Activated naive CD4-positive, alpha-beta T cell treated with anti-CD3 and anti-CD28 coated beads for 36 hours (primary cell): ENCODE measurements at places on chromosomes 16 and 17.

- no peak for DNase-seq
Observed at GRCh38 chr16:86898386-86898785, 320.0 kb downstream of the FOXL1 start.

DNA sequence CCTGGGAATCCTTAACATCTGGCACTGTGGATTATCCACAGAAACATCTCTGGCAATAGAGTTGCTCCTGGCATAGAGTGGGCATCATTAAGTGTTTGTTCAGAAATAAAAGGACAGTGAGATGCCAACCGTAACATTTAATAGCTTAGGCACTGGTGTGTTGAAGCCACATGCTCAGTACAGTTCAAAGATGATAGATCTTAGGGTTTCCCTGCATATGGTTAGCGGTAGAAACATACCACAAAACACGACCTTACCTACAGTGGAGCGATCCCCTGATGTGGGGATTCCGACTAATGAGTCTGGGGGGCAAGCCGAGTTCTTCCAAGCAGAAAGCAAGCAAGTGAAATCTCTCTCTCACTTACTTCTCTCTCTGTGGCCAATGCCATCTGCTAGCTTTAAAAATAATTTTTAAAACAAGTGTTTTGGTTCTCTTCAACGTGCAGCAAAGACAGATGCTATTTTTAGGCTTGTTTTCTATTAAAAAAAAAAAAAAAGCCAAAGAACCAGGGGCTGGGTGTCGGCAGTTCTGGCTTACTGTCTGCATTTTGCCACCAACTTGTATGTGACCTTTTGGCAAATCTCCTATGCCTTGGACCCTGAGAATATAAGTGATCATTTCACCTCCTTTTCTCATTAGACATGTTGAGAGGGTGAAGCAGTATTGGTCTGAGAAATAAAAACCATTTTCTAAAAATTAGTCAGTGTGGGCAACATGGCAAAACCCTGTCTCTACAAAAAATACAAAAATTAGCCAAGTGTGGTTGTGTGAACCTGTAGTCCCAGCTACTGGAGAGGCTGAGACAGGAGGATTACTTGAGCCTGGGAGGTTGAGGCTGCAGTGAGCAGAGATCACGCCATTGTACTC is 89.2 kb upstream of the CACNG3 start:
- no peak for DNase-seq

DNA sequence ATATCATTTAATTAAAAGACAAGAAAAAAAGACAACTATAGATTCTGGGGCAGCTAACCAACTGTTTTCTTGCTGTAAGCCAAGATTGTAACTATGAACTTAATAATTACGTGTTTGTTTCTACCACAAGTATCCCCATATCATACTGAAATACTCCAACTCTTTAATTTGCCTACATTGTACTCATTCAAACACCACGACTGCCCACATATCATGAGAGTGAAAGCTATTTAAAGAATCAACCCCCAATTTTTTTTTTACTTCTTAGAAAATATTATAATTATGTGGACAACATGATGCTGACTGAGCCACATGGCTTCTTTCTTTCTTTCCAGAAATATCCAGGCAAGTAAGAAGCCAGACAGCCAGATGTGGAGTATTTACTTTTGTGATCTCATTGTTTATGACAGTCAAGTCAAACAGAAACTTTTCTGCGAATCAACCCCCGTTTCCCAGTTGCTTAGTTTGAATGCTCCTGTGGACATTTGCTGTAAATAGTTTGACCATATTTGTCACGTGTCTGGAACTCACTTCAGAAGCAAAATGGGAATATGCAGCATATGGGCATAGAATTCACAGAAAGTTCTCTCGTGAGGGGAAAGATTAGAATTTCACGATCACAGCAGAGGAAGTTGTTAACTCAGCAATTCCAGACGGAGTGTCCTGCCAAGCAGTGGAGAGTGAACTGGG is 126.8 kb upstream of the PSMD7 start:
- DNase-seq, result no peak

- no peak for DNase-seq
Observed at GRCh38 chr17:32275060-32276042, 9.7 kb downstream of the RHBDL3 start.

- no peak for DNase-seq
Observed at GRCh38 chr17:65515959-65516948, 45.2 kb downstream of the AXIN2 start.

- no peak for DNase-seq
Observed at GRCh38 chr17:8502126-8502525, 66.4 kb downstream of the NDEL1 start.

DNA sequence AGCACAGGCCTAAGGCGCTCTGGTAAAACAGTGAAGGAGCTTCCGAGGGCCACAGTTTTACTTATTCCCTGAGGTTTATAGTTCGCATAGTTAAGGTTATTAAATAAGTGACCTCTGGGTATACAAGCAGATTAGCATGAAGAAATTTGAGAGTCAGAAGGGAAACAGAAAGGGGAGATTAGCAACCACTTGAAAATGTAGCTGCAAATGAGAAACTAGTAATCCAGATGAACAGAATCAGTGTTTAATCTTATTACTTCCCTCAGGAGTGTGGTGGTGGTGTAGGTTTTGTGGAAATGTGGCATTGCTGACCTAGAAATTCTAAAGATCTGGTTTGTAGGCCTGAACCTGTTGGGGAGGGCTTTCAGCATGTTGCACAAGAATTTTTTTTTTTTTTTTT is 130.4 kb downstream of the CCDC182 start:
- no peak for DNase-seq

DNA sequence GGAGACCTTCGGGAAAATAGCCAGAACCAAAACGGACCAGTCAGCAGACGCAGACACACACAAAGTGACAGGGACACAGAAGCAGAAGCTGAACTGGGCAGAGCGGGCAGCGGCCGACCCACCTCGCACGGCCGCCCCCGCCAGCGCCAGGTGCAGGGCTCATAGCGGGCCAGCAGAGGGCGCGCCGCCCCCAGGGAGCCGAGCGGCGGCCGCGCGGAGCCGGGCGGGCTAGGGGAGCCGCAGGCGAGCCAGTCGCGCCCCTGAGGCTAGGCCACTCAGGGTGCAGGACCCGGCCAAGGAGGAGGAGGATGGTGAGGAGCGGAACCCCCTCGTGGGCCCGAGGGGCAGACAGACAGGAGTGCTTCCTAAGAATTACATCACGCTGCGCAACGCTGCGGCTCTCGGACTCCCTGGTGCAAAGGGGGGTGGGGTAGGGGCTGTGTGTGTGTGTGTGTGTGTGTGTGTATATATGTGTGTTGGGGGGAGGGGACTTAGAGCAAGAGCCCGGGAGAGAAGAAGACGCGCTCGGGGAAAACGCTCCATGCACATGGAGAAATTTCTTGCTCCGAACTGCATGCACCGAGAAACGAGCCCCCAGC is 913 bp upstream of the NOG start:
- DNase-seq, result peak; percentile 66

GRCh38 chr16:69535123-69536050 is 30.4 kb upstream of the NFAT5 start:
- no peak for DNase-seq

- DNase-seq, result no peak
Observed at GRCh38 chr17:12421646-12422306, 243.9 kb upstream of the MYOCD start.

DNA sequence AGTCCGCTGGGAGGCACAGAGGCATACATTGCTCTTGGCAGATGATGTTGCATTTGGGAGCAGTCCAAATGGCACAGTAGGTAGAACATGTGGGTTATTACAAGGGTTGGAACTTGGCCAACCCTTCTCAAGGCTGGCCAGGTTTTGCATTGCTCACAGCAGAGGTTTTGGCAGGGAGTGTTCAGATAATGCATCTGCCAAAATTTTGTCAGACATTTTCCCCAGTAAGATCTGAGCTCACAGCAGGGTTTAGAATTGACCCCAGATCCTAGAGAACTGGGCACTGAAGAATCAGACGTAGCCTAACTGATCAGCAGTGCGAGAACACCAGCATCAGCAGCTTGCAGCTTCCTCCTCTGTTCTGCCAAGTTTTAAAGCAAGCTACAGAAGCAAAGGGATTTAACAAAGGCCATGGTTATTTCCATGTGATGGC is 468.8 kb upstream of the KIF2B start:
- no peak for DNase-seq

DNA sequence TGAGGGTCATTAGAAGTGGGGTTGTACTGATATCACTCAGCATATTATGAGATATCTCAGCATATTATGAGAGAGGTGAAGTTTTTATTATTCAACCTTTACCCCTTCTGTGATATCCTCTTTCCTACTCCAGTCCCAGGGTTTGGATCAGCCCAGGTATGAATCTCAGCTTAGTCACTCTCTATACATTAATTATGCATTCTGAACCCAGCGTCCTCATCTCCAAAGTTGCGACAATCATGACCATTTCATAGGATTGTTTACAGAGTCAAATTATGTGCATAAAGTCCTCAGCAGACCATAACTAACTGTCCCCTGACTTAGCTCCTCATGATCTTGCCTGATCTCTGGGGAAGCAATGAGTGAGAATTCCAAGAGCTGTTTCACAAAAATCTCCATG is 20.5 kb upstream of the BLMH start:
- no peak for DNase-seq

- no peak for DNase-seq
Observed at GRCh38 chr17:30415491-30415890, 36.8 kb downstream of the CPD start.

DNA sequence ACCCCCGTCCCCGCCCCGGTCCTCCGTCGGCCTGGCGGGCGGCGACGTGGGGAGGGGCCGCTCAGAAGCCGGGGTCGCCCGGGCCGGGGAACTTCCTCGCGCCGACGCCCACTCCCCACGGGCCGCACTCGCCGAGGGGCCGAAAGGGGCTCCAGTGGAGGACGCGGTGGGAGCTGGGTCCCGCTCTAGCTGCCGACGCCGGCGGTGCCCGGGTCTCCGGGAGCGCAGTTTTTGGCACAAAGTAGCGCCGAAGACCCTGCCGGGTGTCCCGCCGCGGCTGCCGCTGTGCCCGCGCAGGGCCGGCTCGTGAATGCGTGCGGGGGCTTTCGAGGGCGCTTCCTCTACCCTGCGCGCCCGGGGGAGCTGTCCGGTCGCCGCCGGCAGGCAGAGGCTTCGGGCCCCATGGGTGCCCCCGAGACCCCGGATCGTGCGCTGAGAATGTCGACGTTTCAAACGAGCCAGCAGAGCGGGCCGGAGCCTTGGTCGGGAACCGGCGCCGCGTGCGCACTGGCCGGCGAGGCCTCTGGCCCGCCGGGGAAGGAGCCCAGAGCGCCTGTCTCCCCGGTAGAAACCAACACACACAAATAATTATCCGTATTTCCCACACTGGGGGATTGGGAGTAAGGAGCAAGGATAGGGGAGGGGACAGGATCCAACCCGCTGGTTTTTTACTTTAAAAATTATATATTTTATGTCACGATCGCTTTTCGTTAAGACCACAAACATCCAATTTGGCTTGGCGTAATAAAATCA is 46.6 kb upstream of the SLC38A10 start:
- no peak for DNase-seq
